ENCODE measurements at places on chromosomes 1 and 21.

DNA sequence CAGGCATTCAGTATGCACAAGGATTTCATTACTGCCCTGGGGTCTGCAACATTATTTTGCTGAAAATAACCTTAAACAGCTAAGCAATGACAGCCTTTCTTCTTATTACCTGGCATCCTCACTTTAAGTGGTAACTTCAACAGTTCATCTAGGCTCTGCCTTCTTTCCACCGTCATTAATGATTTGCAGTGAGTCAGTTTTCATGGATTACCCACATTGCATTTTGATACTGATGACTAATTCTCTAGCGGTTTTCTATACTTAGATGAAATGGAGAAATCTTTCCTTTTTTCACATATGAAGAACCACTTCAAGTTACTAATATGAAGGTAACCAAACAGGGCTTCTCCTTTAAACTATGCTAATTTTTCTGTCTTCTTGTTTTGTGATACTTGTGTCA is 226.9 kb upstream of the TMPRSS15 start:
- DNase-seq: peak; percentile 9

GRCh38 chr1:200399860-200400259 is 10.0 kb downstream of the ZNF281 start:
- no peak for DNase-seq

DNA sequence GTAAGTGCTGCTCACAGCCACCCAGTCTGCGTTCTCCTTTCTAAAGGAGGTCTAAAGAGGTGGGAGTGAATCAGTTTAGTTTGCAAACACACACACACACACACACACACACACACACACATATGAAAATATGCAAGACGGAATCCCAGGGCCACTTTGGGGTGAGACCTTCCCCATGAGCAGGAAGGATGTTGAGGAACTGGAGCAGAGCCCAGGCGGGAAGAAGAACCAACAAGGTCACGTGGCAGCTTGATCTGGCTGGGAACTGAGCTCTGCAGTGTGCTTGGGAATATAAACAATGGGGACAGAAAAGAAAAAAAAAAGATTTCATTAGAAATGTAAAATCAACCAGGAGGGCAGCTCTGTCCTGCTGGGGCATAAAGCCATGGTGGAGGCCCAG is 32.6 kb downstream of the OR2G3 start:
- no peak for DNase-seq

DNA sequence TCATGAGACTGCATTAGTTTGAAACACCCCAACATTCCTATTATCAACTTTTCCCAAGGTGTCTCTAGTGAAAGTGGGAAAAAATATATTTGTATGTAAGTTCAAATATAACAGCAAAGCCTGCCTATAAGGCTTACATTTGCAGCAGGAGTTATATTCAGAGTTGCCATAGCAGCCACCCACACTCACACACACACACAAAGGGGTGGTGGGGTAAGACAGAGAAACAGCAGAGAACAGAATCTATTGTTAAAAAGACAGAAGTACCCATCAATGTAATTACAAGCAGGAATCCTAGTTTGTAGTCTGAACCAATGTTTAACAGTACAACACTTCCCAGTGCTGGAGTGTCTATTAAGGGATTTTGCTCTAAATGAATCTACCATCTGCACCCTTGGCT is 55.0 kb downstream of the PLPPR5 start:
- DNase-seq: peak; percentile 23

DNA sequence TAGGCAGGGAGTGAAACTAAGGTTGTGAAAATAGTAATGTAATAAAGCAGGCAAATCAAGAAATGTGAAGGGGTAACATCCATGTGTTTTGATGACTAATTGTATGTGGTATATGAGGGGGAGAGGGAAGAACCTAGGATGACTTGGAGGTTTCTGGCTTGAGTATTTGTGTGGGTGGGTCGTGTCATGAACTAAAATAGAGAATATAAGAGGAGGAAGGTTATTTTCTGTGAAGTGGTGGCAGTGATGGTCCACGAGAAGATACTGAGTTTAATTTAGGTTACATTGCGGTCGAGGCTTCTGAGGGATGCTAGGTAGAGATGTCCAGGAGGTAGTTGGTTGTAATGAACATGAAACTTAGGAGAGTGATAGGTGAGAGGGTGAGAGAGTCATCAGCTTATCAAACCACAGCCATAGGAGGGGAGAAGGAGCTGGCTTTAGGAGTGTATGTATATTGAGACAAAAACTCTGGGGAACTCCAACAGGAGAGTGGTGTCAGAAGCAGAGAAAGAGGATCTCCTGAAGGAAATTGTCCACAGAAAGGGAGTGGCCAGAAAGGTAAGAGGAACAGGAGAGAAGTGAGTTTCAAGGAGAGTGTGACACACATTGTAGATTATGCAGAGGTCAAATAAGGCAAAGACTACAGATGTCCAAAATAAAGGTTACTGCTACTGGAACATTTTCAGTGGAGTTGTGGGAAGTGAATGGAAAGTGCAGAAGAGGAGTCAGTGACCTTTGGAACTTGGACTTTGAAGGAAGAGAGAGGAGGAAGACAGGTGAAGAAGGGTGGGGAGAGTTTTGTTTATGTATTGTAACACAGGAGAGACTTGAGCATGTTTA is 89.0 kb upstream of the MACF1 start:
- DNase-seq: peak; percentile 91

- DNase-seq: no peak
Observed at GRCh38 chr21:25635310-25635709, 3.7 kb upstream of the JAM2 start.

- DNase-seq: peak; percentile 91
Observed at GRCh38 chr1:66168467-66168887, 365.5 kb upstream of the SGIP1 start.

DNA sequence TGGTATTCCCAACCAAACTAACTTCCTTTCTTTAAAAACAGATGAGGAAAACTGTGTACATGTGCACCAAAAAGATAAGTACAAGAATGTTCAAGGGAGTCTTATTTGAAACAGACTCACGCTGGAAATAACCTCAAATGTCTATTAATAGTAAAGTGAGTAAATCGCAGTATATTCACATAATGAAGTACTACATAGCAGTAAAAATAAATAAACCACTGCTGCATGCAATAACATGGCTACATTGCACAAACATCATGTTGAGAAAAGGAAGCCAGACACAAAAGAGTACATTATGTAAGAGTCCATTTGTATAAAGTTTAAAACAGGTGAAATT is 5.2 kb upstream of the DENND2D start:
- no peak for DNase-seq

All from fibroblast of lung (primary cell).